ENCODE measurements at places on chromosomes 5 and 9.

DNA sequence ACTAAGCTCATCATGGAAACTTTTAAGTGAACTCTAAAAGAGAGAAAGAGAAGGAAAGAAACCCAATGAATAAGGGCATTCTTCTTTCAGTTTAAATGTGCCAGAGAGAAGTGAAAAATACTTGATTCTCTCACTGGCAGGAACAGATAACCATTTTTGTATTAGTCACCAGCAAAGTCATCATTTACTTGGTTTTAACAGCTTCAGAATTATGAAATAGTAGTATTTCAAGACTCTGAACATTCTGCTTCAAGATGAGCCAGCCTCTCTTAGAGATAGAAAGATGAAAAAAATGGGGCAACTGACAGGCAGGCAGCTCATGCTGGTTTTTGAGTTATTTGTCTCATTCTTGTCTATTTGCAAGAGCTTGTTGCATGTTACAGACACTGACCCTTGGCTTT, 103.5 kb downstream of the GCNT1 start:
- peak; percentile 77 for ATAC-seq

DNA sequence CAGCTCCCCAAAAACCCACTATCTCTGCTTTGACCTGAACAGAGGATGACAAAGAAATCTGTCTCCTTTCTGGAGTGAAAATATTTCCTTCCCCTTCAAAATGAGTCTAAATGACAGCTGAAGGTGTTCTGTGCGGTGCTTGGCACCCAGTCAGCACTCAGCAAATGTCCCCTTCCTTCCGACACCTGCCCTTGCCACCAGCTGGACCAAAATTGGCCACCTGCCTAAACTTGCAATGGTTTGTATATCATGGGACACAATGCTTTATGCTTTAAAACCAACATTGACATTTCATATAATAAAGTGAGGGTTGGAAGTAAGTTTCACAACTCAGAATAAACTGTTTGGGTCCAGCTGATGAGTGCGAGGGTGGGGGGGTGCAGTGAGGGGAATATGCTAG, 7.5 kb upstream of the TTC1 start:
- no peak for ATAC-seq

DNA sequence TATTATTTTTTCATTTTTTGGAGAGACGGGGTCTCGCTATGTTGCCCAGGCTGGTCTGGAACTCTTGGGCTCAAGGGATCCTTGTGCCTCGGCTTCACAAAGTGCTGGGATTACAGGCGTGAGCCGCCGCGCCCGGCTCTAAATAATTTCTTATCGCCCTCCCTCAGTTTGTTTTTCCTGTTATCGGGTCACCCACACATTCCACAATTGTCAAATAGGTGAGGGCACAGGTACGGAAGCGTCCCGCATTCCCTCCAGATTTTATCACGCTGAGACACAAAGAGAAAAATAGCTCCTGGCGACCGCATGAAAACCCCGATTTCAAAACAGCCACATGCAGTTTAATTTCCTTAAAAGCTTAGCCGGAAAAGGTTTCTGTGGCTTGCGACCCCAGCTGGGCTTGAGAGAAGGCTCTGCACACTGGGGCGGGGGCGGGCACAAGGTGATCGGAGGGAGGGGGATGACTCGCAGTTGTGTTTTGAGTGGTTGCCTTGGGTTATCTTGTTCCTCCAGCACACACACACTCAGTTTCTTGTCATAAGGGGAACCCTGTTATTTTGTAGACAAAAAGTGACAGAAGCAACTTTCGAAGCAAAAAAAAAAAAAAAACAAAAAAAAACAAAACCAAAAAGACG, 717 bp upstream of the IQGAP2 start:
- peak; percentile 82 for ATAC-seq

- no peak for ATAC-seq
These were observed 46.8 kb downstream of the FBN2 start for GRCh38 chr5:128491291-128491690.

GRCh38 chr9:84857211-84857610, 187.7 kb downstream of the NTRK2 start:
- ATAC-seq = no peak

Measured in stimulated activated memory B cell treated with anti-CD40 and anti-IgM and Interleukin-4, amounts not matched to agents 10 μg/mL and 1 μg/mL and 100 μg/mL, for 72 hours (primary cell).